ENCODE measurements at places on chromosomes 6 and 20.

DNA sequence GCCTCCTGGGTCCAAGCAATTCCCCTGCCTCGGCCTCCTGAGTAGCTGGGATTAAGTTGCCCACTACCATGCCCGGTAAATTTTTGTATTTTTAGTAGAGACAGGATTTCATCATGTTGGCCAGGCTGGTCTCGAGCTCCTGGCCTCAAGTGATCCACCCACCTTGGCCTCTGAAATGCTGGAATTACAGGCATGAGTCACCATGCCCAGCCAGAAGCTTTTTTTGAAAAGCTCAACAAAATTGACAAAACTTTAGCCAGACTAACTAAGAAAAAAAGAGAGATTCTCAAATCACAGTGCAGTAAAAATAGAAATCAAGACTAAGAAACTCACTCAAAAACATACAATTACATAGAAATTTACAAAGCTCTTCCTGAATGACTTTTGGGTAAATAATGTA lies 420.6 kb downstream of the COL12A1 start:
- no peak for DNase-seq

DNA sequence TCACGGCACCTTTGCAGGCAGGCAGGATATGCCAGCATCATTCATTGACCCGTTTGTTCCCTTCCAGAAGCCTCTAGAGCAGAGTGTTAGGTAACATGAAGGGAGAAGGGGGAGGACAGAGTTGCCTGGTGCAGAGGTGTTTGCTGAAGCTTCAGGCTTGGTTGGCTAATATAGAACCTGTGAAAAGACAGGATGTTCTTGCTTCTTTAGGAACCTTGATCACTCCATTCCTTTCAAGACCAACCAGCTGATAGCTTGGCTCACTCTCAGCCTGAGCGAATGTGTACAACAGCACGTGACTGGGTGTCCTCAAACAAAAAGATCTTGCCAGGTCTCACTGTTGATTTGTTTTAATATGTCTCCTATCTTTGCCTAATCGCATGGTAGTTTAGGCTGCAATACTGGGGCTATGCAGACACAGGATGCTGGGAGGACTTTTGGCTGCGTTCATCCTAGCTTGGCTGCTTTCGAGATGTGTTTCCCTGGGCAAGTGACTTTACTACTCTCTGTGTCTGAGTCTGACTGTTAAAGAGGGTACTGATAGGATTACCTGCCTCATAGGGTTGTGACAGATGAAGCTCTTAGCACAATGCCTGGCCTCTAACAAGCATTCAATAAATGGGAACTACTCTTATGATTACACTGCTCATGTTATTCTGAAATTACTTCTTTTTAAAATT lies 16.0 kb downstream of the SHLD1 start:
- DNase-seq, result no peak

- DNase-seq, result peak; percentile 84
Measured at GRCh38 chr6:127120787-127121636, 2.5 kb downstream of the RSPO3 start.

DNA sequence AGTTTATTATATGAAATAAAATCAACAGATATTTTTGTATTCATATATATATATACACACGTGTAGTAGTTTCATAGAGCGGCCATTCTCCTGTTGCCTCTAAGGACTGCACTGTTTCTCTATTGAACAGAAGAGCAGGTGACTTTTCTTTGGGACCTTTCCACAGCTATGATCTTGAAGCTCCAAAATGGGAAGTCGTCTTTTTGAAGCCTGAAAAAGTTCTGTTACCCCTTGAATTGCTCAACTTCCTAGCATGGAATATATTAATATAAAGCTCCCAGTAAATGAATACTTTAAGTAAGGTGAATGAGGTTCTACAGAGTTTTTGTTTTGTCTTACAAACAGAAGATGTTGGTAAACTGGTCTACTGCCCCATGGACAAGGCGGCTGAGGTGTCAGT lies 42.2 kb upstream of the ADTRP start:
- DNase-seq, result no peak

DNA sequence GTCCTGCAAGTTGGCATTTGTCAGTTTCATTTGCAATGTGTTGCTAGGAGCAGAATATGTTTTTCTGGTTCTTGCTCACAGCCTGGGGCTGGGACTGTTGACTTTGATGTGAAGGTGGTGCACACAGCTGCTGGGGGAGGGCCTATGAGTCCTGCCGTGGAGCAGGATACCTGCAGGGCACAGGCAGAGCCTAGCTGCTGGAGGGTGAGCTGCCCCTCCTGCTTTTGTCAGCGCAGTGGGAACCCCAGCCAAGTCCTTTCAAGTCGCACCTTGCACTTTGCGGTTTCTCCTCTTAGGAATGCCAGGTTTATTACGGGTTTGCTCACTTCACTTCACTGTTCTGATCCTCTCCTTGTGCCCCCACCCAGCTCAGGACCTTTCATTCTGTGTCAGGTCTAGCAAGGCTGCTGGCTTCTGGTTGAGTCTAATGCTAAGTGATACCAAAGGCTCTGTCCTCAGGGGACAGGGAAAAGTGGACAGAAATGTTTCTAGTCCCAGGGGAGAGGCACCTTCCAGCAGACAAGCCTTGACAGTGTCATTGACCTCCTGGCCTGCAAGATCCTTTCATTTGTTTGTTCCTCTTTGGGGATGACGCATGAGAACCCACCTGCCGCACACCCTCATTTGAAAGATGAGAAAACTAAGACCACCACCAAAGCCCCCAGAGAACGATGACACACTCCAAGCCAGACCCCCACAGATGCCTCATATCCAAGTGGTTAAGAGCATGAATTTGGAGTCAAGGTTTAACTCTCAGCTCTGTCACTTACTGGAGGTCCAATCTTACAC lies 2.7 kb upstream of the SPO11 start:
- DNase-seq, result no peak

DNA sequence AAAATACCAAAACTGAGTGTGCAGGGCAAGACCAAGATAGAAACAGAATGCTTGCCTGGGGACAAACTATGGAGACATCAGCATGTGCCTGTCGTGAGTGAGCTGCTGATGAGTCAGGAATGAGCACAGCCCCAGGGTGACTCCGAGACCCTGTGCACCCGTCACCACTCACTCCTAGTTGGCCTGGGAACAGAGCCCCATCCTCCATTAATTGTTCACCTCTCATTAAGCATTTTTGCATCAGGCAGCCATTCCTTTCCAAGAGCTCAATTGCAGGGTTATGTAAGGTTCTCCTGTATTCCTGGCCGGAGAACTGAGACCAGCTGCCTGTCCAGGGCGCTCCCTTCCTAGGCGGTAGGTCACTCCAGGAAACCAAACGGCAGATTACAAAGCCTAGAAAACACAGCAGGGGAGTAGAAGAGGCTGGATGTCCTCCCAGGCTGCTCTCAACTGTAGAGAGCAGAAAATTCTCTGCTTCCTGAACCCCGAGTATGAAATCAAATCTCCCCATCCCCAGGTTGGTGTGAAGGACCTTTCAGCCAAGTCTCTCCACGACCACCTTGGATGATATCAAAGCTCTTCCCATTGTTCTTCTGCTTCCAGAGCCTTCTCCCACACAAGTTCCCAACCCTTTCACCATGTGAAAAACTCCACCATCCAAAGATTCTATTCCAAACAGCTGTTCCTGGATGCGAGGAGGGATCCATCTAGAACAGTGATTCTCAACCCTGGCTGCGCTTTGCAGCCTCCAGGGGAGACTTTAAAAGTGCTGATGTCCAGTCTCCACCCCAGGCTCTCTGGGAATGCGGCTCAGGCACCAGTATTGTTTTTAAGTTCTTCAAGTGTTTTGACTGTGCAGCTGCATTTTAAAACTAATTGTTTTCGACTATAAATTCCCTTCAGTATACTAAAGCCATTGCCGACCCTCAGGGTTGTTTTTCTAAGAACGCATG lies 532.6 kb upstream of the JARID2 start:
- peak; percentile 36 for DNase-seq

DNA sequence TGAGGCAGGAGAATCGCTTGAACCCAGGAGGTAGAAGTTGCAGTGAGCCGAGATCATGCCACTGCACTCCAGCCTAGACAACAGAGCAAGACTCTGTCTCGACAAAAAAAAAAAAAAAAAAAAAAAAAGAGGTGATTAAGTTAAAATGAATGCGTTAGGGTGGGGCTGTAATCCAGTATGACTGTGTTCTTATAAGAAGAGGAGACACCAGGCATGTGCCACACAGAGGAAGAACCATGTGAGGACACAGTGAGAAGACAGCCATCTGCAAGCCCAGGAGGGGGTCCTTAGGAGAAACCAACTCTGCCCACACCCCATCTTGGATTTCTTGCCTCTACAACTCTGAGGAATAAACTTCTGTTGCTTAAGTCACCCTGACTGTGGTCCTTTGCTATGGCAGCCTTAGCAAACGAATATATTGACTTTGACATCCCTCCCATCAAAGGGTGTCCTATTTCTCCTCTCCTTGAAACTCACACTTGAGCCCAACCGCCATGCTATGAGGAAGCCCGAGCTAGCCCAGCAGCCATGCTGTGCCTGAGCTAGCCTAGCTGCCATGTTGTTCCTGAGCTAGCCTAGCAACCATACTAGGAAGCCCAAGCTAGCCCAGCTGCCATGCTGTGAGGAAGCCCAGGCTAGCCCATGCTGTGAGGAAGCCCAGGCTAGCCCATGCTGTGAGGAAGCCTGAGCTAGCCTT lies 15.8 kb upstream of the PPP1R16B start:
- no peak for DNase-seq

GRCh38 chr6:85494547-85495536 lies 45.0 kb downstream of the NT5E start:
- DNase-seq, result no peak

- DNase-seq, result no peak
Measured at GRCh38 chr6:138847884-138848283, 52.0 kb downstream of the ECT2L start.

- peak; percentile 1 for DNase-seq
Measured at GRCh38 chr6:127641905-127642304, 64.9 kb downstream of the C6orf58 start.

GRCh38 chr20:37649676-37650370 lies 44.0 kb upstream of the CTNNBL1 start:
- DNase-seq, result no peak

DNA sequence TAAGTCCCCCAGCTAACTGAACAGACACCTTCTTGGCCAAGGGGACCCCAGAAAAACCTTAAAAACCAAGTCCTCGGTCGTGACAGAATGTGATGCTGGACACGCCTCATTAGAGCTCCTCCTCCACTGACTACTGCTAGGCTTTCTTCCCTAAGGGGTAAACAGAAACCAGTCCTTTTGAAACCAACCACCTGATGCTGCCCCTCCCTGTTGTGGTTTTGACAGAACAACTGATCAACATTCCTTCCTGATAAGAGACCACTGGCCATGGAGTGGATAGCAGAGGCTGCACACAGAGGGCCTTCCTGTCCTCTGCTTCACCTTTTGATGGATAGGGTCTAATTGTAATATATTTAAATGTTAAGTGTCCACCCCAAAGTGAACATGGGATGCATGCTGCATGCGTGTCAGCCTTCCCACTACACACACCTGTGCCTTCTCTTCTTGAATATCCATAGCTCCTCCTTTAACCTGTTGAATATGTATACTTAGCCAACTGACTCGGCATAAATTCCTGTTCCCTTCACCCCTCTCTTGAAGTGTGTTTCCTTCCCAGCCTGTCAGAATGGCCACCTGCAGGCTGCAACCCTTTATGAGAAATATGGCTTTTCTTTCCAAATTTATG lies 27.9 kb upstream of the SLC2A12 start:
- no peak for DNase-seq

DNA sequence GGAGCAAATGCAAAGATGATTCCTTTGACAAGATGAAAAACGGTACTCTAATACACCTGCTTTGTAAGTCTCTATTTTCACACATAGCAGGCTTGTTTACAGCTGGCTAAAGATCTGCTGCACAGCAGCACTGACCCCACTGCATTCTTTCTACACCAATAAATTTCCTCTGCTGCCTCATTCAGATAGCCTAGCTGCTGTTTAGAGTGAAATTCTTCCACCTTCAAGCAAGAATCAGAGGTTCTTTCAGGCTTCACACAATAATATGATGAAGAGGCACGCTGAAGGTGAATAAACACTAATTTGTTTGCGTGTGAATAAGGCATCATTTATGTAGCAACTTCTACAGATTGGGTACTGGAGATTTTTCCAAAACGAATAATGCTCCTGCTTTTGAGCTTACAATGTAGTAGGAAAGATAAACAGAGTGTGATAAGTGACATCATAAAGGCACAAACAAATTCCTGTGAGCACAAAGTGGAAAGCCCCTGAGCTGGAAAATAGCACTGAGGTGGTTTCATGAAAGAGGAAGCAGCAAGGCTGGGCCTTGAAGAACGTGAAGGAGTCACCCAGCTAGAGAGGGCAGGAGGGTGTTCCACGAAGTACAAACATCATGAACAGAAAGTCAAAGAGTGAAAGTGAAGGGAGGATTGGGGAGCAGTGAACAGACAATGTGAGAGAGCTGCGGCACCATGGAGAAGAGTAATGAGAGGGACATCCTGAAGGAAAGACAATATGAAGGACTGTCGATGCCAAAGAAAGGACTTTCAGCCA lies 543.4 kb downstream of the CD83 start:
- no peak for DNase-seq

GRCh38 chr20:61768571-61769285 lies 297.0 kb downstream of the TAF4 start:
- DNase-seq, result no peak

GRCh38 chr20:58405504-58406291 lies 16.7 kb downstream of the VAPB start:
- no peak for DNase-seq

DNA sequence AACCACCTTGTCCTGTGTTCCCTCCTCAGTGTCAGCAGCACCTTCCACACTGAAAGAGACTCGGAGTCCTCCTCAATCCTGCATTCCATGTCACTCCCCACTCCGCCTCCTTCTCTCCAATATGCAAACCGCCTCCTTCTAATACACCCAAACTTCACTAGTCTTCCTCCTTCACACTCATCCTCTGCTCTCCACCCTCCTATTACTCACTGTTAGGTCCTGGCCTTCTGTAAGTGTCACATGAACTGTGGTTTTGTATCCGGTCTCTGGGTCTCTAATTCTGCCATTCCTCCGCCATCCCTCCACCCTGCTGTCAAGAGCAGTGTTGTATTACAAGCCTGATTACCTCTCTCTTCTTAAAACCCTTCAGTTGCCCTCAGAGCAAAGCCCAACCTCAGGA lies 200.5 kb upstream of the CDYL start:
- no peak for DNase-seq

- DNase-seq, result no peak
Measured at GRCh38 chr6:16265351-16266341, 27.3 kb downstream of the GMPR start.

All from hindlimb muscle (tissue), 1 donor.